ENCODE measurements at places on chromosomes 7 and 10.

DNA sequence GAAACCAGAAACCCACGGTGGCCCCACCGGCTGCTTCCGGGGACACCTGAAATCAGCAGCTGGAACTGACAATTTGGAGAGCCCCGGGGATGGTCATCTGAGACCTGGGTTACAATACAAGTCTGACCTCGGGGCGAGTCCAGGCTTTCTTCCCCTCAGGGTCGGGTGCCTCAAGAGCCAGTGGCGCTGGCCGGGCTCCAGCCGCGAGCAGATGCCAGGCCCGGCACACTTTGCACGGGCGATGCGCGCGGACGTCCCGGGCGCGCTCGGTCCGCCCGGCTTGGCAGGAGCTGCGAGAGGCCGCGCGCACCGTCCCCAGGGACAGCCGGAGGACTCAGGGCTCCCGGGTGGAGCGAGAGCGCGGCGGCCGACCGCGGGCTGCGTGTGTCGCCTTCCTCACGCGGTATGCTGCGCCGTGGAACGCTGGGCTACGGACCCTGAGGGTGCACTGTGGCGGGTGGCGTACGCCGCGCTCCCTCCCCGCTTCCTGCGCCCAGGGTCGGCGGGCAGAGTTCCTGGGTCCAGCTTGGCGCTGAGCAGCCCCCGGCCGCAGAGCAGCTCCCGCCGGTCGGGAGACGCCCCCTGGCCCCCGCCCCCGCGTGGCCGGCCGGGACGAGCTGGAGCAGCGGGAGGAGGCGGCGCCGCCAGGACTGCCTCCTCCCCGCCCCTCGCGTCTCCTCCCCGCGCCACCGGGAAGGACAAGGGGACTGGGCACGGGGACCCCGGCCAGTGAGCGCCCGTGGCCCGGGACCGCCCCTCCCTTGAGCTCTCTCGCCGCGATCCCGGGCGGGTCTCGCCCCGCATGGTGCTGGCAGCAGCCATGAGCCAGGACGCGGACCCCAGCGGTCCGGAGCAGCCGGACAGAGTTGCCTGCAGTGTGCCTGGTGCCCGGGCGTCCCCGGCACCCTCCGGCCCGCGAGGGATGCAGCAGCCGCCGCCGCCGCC, at the start of gene RBM20:
Gene RBM20, plus strand, starts transcription at position 684 of the 945 bp plus-strand sequence. Its CDS starts 119 bp downstream, at position 803.
- no peak for DNase-seq

DNA sequence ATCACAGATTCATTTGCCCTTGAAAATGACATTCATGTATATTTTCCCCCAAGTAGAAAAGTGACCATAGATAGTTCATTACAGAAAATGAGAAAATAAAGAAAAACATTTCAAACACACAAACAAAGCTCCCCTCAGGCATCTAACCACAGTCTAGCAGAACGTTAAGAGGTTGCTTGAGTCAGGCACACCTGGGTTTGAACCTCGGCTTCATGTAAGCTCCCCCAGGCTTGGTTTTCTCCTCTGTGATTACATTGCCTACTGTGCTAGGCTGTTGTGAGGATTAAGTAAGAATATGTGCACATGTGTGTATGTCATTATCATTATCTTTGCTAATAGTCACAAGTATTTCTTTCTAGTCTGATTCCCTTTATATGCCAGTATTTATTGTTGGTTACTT, 9.1 kb downstream of the DNTT start:
- DNase-seq = no peak

DNA sequence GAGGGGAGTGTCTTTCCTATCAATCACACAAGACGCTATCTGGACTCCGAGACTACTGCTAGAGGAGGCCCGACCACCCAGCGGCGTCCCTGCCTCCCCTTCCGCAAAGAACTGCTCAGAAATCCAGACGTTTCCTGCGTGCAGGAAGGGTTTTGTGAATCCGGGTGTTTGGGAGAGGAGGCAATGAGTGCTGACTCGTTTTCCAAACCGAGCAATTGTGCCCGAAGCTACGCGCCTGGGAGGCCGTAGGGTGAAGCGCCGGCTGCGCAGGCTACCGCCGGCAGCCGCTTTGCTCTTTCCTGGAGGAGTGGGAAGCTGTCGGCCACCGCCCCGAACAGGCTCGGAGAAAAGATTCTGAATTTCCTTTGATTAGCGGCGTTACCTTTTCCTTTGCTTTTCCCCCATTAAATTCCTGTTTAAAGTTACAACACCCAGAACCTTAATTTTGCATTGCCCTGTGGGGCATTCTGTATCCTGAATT, 5.3 kb downstream of the VAX1 start:
- DNase-seq = no peak

GRCh38 chr7:135731-136645, 56.4 kb upstream of the FAM20C start:
- no peak for DNase-seq

- peak; percentile 64 for DNase-seq
Measured at GRCh38 chr7:105806592-105807447, 69.6 kb downstream of the ATXN7L1 start.

GRCh38 chr7:66537876-66538275, 90.8 kb upstream of the KCTD7 start:
- DNase-seq = no peak

DNA sequence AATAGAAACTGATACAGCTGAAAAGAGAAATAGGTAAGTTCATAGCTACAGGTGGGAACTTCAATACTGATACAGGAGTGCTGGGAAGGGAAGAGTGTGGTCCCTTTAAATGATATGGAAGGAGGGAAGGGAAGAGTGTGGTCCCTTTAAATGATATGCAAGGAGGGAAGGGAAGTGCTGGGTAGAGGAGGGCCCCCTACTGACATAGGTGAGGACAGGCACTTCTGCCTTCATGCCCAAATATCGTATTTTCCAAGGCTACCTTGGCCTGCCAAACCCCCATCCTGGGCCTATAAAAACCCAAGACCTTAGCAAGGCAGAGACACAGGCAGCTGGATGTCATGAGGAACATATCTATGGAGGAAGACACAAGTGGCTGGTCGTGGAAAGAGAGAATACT, 92.3 kb downstream of the MAGI2 start:
- DNase-seq = no peak

GRCh38 chr7:2105917-2106316, 126.8 kb downstream of the MAD1L1 start:
- DNase-seq = no peak

DNA sequence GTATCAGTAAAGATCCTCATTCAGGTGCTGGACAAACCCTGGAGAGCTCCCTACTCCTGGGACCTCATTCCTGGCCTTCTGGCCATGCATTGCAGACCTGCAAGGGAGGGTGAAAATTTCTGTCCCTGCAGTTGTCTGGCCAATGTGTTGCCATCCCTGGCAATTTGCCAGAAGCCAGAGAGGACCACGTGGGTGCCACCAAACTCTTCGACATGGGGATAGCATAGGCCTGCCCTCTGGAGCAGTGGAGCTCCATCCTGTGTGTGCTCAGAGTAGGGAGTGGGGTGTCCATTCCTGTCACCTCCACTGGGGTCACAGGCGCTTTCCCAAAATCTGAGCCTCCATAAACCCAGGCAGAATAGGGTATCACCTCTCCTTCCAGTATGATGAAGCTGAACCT, 31.2 kb downstream of the DMBT1 start:
- DNase-seq = no peak

DNA sequence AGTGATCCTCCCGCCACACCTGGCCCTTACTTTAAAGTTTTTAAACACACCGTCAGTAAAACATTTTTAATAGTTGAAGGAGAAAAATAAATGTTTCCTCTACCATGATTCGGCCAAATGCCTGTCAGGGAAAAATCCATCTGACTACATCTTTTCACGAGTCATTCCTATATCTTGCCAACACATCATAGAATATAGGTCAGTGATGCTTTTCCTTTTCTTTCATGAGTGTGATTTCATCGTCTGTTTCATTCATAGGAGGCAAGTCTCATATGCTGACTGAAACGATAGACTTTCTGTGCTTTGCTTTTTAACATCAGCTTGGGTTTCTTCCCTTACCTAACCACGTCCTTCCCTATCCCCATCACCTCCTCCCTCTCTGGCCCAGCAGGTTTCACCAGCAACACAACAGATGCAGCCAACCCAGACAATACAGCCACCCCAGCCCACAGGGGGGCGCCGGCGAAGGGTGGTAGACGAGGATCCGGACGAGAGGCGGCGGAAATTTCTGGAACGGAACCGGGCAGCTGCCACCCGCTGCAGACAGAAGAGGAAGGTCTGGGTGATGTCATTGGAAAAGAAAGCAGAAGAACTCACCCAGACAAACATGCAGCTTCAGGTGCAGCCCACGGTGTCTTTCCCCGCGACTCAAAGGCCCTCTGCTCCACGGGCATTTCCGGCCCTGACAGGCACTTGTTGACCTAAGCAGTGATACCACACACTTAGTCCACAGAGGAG, 149.2 kb downstream of the TRIL start:
- no peak for DNase-seq

- DNase-seq = peak; percentile 54
Measured at GRCh38 chr10:123156078-123156477, 1.9 kb downstream of the BUB3 start.

DNA sequence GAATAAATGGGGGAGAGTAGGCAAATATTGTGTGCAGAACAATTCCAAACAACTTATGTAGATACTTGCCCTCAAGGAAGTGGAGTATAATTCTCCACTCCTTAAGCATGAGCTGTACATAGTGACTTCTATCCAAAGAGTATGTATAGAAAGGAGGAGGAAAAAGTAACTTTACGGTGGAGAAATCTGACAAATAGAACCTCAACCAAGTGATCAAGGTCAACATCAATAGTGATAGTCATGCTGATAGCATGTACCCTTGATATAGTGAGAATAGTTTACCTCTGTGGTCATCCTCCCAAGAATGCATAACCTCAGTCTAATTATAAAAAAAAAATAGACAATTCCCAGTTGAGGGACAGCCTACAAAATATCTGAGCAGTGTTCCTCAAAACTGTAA, 89.1 kb upstream of the NANOS1 start:
- no peak for DNase-seq

DNA sequence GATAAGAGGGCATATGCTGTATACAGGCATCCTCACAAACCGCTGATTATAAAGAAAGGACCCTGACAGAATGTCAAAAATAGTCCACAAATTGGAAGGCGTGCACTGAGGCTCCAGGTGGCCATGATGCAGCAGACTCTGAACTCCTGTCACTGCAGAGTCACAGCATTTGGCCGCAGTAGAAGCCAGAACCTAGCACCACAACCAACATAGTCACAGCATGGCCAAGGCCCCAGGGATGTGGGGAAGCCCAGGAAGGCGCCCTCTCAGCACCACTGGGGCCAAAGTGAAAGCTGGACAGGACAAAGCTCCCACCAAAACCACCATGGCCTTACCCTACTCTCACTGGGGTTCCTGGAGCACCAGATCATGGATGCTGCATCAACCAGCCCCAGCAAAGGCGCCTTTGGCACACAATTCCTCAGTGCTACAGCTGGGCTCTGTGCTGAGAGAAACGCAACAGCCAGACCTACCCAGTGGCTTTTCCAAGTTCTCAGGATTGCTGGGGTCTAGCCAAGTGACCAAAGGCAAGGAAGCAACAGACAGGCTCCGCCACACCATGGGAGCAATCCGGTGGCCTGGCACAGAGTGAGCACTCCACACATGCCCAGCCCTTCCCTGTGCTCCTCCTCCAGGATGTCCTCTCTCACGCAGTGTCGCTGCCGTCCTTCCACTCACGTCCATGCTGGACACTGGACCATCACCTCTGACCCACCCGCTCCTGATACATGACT, 60.2 kb downstream of the STK17A start:
- no peak for DNase-seq

- no peak for DNase-seq
Measured at GRCh38 chr7:151857412-151857811, 19.5 kb downstream of the PRKAG2 start.

DNA sequence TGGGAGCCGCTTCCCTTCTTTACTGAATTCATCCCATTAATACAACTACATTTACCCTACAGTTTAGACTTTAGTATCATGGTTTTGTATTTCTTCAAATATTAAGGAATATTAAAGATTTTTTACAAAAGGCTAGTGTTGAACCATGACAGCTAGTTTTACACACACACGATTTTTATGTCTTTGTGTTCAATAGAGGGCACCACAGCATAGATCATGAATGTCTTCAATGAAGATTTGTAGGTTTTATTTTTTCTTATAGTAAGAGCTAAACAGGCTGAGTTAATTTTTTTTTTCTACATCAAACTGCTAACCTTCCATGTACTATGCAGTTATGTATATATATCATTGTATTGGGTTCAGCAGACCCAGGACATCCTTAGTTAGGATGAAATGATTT, 76.9 kb downstream of the SNX10 start:
- DNase-seq = peak; percentile 40

DNA sequence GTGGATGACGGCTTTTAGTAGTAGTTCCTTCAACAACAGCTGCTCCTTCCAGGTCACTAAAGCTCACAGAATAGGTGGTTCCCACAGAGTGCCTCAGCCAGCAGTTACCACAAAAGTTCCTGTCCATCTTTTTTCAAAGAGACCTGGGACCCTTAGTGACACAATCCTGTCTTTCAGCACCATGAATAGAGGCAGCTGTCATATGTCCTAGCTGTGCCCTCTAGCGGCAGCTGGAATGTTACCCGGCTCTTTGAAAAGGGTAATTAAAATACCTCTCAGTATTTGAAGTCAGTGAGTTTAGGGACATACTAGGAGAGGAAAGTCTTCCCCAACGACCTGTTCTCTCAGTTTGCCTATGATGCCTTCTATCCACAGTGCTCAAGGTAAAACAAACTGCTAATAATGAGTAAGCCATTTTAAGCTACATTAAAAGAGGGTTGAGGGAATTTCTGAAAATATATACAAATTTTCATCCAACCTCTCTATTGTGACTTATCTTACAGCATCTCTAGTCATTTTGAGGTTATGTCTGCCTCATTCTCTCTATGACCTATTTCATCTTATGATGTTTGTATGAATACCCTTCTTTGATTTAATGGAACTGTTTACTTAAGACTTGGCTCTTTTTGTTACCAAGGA, 290.8 kb downstream of the NXPH1 start:
- no peak for DNase-seq
